ENCODE measurements at places on chromosomes 2 and 18. TPM values are rescaled to one million over a fixed set of nuclear protein-coding genes. Genes with fewer than 3 reads are reported as not detected.
A peak's percentile ranks its signal among the peaks of the same experiment; 100 is the strongest.

DNA sequence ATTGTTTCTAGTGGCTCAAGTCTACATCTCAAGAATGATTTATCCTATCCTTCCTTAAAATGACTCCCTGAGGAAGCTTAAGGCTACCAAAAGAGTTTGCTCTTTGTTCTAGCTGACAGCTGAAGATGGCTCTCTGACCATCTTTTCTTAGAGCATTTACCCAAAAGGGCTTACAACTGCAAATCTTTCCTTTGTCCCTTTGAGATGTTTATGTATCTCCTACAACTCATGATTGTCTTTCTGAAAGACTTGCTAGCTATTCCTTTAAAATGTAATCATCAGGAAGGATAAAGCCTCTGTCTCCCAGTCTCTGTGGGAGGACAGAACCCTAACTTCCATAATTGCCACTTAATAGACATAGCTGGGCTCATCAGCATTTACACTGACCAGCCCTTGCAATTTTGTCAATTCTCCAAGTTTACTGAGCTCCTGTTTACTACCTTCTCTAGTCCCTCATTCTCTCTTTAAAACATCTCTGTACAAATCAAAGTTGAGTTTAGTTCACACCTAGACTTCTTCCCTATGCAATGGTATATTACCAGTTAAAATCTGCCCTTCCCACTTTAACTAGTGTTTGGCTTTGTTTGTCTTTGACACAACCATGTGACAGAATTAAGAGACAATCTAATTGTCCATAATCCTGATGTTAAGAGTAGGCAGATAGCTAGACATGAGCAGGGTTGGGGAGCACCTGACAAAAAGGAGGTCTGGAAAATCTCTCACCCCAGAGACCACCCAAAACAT lies 188.2 kb downstream of the PTH2R start:
- DNase-seq: no peak

DNA sequence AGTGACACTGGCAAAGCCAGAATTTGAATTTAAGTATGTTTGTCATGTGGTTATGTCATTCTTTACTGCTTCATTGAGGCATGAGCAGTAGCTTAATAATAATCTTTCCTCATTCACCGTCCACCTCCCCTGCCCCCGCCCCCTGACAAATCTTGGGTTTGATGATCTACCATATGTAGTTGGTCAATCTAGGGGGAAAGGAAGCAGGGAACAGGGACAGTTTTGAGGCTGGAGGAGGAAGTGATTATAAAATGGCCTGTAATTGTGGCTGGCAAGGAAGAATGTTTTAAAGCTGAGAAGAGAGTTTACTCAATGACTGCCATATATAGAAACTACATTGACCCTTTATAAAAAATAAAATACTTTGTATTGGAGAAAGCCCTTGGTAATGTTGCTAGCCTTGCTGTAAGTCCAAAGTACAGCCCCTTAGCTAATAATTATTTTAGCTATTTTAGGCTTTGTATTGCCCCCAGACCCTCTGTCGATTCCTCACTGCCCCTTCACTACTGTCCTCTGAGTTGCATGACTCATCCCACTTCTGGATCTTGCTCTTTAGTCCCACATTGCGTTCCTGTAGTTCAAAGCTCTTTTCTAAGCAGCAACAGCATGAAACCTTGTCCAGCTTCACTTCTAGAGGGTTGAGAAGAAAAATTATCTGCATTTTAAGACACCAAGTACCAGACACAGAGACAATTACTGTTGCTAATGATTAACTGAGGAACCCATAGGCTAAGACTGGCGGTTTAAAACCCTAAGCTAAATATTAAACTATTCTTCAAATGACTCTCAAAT lies 38.4 kb downstream of the PELI1 start:
- no peak for DNase-seq

DNA sequence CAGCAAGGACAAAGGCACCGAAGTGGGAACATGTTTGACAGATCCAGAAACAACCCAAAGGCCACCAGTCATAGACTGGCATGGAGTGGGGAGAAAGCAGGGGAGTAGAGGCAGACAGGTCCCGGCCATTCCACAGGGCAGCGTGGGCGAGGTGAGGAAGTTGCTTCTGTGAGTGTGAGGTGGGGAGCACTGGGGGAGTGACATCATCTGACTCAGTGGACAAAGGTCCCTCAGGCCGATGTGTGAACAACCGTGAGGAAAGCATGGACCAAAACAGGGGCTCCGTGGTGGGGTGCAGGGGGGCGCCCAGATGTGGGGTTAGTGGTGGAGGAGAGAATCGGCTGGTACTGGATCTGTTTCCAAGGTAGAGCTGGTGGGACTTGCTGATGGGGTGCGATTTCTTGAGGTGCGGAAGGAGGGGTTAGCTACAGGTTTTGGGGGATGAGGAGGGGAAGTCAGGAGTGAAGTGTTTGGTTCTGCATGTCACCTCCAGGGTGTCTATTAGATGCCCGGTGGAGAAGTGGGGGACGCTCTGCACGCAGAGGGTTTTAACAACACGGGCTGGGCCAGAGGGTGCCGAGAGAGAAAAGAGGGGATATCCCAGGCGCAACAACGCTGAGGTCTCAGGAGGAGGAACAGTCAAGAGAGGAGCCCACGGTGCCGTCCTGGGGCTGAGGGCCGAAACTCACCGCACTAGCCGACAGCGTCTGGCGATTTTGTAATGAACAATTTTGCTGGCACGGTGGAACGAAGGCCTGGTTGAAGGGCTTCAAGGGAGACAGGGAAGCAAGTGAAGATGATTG lies 2.5 kb upstream of the SFT2D3 start:
- no peak for DNase-seq

Gene TRPM8
- not detected for total RNA-seq

DNA sequence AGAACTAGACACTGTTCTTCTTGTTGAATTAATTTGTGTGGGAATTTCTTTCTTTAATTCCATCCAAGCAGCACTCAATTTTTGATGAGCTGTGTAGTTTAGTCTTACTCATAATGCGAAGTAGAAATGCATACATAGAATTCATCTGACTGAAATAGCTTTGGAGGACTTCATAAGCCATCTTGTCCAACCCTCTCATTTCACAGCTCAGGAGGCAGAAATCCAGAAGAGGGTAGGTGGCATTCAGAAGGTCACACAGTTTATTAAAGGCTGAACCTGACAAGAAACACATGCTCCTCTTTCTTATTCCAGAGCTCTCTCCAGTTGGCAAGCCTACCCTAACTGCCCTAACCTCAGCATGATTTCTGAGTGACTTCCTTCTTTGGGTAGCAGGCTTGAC lies 169.2 kb upstream of the NOSTRIN start:
- DNase-seq: peak; percentile 31

GRCh38 chr2:205764270-205764746 lies 82.0 kb downstream of the NRP2 start:
- DNase-seq: peak; percentile 61

Gene DLX1
- 2.4 TPM for total RNA-seq

Gene SLC9A4
- total RNA-seq: 0.10 TPM

Measured in tongue (tissue), 3 donors.